Stimulated activated CD4-positive, alpha-beta T cell treated with anti-CD3 and anti-CD28 coated beads, Interleukin-15, amount 100 ng/mL, for 48 hours (primary cell): ENCODE measurements at places on chromosomes 5 and 9.

DNA sequence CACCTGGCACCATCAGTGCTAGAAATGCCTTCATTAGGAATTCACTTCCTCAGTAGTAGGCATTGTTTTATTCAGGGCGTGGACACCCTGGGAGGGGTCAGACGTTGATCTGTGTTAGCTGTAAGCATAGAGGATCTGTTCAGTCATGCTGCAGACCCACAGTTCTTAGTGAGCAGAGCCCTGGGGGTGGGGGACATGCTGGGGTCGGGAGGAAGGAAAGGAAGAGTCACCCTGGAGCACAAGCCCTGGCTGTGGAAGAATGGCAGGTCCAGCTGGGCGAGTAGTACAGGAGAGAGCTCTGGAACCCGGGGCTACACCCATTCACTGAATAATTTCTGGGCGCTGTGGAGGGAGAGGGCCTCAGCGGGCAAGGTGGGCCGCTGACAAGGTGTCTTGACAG, 172.5 kb downstream of the FSTL4 start:
- no peak for DNase-seq

DNA sequence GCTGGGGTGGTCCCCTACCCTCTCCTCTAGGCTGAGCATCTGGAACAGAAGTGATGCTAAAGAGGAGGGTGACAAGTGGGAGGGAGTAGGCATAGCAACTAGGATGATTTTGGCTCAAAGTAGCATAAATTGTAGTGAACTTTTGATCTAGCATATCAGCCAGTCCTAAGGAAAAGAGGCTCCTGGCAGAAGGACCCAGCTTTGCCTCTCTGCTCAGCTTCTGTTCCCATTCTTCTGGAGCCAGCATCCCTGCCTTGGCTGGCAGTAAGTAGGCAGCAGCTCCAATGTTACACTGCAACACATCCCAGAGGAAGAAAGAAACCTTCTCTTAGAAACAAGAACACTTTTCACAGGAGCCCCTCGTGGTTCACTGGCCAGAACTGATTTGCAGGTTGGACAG, 487.0 kb downstream of the MTRR start:
- no peak for DNase-seq

GRCh38 chr9:132998831-132999635, 20.5 kb downstream of the GFI1B start:
- DNase-seq, result no peak

DNA sequence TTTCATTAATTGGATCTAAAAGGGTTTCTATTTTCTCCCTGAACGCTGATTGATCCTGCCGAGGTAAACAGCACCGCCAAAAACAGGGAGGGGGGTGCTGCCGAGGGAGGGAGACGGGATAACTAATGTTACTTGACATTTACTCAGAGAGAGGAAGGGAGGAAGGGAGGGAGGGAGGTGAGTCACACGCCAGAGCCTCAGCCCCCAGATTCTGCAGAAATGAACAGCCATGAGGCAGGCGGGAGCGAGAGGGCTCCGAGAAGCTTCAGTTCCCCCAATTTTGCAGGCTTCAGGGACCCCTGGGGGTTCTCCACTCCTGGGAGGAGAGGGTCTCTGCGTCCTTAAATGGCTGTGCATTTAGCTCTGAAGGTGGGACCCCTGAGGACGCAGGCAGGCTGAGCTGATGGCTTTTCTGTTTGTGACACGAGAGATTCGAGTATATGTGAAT, 59.1 kb upstream of the IER5L start:
- peak; percentile 52 for DNase-seq

- no peak for DNase-seq
These were observed 146.9 kb downstream of the GOLPH3 start for GRCh38 chr5:32027093-32027716.

- no peak for DNase-seq
These were observed 2202.9 kb upstream of the WWC1 start for GRCh38 chr5:166088389-166089039.

GRCh38 chr9:72022841-72023240, 37.6 kb downstream of the C9orf57 start:
- DNase-seq, result no peak

DNA sequence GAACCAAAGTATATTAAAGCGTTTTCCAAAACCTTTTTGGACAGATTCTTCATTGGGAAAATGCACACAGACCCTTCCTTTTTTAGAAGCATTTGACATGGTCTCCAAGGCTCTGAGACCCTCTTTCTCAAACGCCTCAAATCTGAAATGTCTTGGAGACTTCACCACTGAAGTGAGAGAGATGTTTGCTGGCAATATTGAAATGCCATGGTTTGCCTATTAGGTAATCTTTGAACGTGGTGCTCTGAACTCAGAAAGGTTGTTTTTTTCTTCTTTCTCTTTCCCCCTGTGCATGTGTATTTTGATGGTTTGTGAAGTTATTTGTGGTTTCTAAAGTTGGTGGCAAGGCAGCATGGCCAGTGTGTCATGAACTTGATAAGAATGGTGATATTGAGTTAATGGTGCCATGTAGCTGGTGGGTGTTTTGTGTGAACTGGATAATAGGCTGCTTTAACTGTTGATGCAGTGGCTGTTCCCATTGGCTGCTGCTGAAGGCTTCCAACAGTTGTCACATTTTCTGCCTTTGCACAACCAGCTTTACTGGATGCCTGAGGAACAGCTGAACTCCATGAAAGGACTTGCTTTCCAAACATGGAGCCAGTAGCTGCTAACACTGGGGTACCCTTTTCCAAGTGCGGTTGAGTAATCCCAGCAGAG, 1.7 kb downstream of the PALM2AKAP2 start:
- DNase-seq, result no peak

GRCh38 chr5:78792345-78793055, 143.9 kb upstream of the LHFPL2 start:
- DNase-seq, result no peak

GRCh38 chr5:95631255-95631958, 11.5 kb downstream of the GPR150 start:
- DNase-seq, result no peak

- DNase-seq, result no peak
These were observed 145.7 kb upstream of the COL5A1 start for GRCh38 chr9:134495881-134496412.

DNA sequence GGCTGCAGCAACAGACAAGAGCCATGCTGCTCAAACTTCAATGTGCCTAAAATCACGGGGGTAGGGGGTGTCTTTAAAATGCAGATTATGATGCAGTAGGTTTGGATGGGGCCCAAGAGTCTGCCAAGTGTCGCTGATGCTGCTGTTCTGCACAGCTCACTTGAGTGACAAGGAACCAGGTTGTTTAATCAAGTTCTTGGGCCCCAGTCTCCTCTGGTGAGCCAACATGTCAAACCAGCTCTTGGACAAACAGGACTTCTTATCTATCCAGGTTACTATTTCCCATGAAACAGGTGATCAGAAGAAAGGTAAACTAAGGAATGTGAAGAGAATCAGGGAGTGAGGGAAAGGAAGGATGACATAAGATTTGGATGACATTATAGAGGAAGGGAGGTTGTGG, 78.0 kb downstream of the APBA1 start:
- no peak for DNase-seq

DNA sequence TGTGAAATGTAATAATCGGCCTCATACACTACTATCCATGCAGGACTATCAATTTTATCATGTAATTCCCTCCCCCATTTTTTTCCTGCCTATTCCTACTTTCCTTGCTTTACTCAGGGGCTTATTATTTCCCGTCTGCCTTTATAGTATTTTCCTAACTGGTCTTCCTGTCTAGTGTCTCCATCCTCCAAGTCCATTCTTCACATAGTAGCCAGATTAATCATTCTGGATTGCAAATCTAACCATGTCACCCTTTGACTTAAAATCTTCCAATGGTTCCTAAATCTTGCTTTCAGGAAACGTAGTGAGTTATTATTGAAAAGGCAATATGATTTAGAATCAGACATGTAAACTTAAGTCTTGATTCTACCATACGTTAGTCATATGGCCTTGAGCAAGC, 307.4 kb upstream of the HAPLN1 start:
- no peak for DNase-seq

- no peak for DNase-seq
These were observed 151.3 kb downstream of the SAXO1 start for GRCh38 chr9:18881758-18882157.

GRCh38 chr5:139677736-139678613, 29.8 kb downstream of the CXXC5 start:
- DNase-seq, result no peak

DNA sequence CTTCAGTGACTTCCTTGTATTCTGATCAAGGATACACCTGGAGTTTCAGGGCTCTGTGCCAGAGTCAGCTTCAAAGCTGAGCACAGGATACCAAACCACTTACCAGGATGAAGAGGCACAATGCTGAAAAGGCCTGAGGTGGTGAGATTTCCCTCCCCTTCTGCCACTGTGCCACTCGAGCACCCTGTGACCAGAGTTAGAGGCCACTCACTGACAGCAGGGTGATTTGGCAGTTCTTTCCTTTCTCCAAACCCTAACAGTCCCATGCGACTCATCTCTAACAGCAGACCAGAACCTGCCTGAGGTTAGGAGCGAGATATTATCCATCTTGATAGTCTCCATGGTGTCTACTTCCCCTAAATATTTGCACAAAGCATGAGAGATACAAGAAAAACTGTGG, 1.8 kb downstream of the PLGRKT start:
- no peak for DNase-seq

GRCh38 chr5:139177809-139178588, 20.2 kb downstream of the SIL1 start:
- no peak for DNase-seq

GRCh38 chr5:50715001-50715400, 48.6 kb downstream of the PARP8 start:
- DNase-seq, result no peak

DNA sequence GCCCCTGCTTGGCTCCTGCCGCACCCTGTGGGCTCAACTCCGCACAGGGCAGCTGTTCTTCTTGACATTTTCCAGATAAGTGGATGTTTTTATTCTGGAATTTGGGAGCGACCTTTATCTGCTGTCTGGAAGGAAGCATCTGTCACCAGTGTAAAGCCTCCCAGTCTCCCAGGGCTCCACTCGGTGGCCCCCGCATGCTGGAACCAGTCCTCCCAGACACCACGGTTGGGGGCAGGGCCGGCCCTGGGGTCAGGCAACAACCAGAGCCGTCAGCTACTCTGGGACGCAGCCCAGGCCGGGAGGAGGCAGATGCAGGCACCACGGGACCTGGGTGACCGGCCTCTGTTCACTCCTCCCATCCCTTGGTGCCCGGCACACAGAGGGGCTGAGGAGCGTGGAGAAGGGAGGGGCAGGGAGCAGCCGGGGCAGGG, 92.8 kb upstream of the ADAMTS2 start:
- DNase-seq, result no peak

DNA sequence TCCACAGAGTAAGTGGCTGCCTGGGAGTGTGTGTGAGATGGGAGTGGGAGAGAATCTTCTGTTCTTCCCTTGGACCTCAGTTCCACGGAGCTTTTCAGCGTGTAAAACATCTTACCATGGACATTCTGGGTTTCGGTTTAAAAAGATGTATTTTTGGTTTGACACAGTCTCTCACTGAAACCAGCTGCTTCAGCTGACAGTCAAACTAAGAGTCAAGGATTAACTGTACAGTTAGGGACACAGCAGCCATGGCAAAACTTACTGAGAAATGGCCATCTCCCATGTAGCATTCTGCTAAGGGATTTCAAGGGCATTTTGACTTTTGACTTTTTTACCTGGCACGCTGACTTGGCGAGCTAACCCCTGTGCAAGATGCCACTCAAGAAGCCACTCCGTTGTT, 93.8 kb upstream of the IL12B start:
- DNase-seq, result no peak

DNA sequence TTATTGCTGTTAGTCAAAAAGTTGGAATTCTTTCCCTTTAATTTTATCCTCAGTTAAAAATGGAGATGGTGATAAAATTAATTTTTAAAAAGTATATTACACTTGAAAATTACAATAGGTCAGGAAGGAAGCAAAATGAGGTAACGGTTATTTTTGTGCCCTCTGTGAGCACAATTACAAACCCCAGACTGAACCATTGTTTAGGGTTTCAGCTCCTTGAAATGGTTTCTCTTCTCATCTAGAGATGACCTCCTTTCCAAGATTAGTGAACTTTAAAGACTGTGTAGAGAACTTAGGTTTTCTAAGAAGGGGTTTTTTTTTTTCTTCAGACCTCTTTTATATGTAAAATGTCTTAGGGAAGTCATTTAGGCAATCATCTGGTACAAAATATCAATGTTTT, 126.2 kb upstream of the CHD1 start:
- DNase-seq, result no peak

DNA sequence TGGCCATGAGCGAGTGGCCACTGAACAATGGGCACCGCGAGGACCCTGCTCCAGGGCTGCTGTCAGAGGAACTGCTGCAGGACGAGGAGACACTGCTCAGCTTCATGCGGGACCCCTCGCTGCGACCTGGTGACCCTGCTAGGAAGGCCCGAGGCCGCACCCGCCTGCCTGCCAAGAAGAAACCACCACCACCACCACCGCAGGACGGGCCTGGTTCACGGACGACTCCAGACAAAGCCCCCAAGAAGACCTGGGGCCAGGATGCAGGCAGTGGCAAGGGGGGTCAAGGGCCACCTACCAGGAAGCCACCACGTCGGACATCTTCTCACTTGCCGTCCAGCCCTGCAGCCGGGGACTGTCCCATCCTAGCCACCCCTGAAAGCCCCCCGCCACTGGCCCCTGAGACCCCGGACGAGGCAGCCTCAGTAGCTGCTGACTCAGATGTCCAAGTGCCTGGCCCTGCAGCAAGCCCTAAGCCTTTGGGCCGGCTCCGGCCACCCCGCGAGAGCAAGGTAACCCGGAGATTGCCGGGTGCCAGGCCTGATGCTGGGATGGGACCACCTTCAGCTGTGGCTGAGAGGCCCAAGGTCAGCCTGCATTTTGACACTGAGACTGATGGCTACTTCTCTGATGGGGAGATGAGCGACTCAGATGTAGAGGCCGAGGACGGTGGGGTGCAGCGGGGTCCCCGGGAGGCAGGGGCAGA, 53.3 kb downstream of the JADE2 start:
- DNase-seq, result no peak

- no peak for DNase-seq
These were observed 3.6 kb downstream of the FOXI1 start for GRCh38 chr5:170109059-170110031.

DNA sequence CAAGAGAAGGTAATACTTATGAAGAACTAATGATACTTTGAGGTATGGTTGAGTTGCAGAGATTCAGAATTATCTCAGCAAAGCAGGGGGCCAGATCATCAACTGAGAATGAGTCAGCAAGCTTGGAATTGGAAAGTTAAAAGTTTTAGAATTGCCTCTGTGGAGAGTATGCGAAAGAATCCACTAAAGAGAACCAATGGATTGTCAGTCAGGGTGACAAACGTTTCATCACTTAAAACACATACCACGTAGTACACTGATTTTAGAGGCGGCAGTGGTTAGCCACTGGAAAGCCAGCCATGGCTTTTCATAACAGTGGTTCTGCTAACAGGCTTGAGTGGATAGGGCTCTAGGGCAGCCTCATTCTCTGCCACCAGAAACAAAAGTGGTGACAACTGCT, 30.7 kb downstream of the AOPEP start:
- DNase-seq, result no peak

DNA sequence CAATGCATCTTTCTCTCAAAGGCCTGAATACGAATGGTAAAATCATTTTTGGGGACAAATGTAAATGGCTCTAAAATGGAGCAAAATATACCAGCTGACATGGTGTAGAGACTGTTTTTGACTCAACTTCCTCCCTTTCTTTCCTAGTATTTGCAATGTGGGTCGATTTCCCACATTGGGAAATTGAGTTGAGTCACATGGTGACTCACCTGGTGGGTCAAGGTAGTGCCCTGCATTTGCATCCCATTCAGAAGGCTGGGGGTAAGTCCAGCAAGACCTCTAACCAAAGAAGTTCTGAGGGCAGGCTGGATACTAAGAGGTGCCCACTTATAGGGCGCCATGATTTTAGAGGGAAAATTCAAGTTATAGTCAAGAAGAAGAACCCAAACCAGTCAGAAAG, 179.6 kb upstream of the MPDZ start:
- no peak for DNase-seq

GRCh38 chr5:9363026-9363425, 182.8 kb downstream of the SEMA5A start:
- no peak for DNase-seq
